ENCODE measurements at places on chromosomes 4 and X. TPM values are rescaled to one million over a fixed set of nuclear protein-coding genes. Genes with fewer than 3 reads are reported as not detected.

The APELA gene
- not detected for total RNA-seq

- no peaks in the 10 kb centered on the region for H3K36me3 ChIP-seq
- H3K27ac ChIP-seq = no peak overlapping the region
Observed at GRCh38 chrX:138775517-138775916, 64.0 kb upstream of the FGF13 start.

The HTATSF1 gene
- 26.3 TPM for total RNA-seq

DNA sequence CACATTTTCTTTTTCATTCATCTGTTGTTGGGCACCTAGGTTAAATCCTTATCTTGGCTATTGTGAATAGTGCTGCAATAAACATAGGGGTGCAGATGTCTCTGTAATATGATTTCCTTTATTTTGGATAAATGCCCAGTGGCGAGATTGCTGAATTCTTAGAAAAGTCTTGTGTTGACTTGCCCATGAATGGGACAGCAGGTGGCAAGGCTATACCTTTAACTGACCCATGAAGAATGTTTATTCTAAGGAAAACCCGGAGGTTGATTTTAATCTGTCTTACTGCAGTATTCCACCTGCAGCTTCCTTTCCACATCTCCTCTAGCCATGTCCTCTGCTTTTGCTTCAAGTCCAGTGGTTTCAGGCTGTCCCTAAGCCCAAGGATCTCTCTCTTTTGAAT is 220.6 kb downstream of the SNCA start:
- H3K4me1 ChIP-seq = peaks cover 14% of the 10 kb centered on the region
- no peak overlapping the region for H3K4me3 ChIP-seq
- no peaks in the 10 kb centered on the region for H3K36me3 ChIP-seq
- DNase-seq = no peak

The DMD gene
- 3.9 TPM for total RNA-seq

The IL3RA gene
- not detected for total RNA-seq

GRCh38 chrX:71239781-71240180 is 14.2 kb downstream of the ZMYM3 start:
- no peak overlapping the region for H3K27ac ChIP-seq
- no peak overlapping the region for H3K4me3 ChIP-seq
- no peaks in the 10 kb centered on the region for H3K4me1 ChIP-seq
- H3K36me3 ChIP-seq = no peaks in the 10 kb centered on the region
- no peak for DNase-seq

GRCh38 chr4:176840166-176840565 is 47.4 kb upstream of the VEGFC start:
- H3K36me3 ChIP-seq = no peaks in the 10 kb centered on the region
- H3K4me3 ChIP-seq = no peak overlapping the region
- no peaks in the 10 kb centered on the region for H3K4me1 ChIP-seq
- no peak for DNase-seq

The CLIC2 gene
- total RNA-seq = 1.7 TPM

GRCh38 chr4:133856731-133857355 is 344.7 kb downstream of the PABPC4L start:
- DNase-seq = no peak
- H3K4me3 ChIP-seq = no peak overlapping the region
- H3K27ac ChIP-seq = no peak overlapping the region
- no peaks in the 10 kb centered on the region for H3K27me3 ChIP-seq

Data from naive thymus-derived CD4-positive, alpha-beta T cell (primary cell).